GM12891 (cell line): ENCODE measurements at places on chromosomes 13 and 19.

DNA sequence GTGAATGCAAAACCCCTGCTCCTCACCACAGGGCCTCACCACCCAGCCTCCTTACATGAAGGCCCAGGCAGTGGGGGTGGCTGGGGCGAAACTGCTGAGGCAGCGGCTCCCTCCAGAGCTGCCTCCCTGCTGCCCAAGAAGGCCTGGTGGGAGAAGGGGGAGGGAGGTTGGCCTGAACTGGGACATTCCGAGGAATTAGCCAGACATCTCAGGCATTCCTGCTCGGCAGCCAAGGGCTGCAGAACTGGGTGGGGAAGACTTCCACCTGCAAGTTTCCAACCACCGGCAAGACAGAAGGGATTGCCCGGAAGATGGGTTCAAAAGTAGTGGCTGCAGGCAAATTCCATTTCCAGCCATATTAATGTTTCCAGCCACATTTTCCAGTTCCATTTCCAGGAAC is 2.3 kb upstream of the PSPN start:
- no peak for DNase-seq

- no peak for DNase-seq
Observed at GRCh38 chr13:41802684-41803444, 158.0 kb downstream of the VWA8 start.

DNA sequence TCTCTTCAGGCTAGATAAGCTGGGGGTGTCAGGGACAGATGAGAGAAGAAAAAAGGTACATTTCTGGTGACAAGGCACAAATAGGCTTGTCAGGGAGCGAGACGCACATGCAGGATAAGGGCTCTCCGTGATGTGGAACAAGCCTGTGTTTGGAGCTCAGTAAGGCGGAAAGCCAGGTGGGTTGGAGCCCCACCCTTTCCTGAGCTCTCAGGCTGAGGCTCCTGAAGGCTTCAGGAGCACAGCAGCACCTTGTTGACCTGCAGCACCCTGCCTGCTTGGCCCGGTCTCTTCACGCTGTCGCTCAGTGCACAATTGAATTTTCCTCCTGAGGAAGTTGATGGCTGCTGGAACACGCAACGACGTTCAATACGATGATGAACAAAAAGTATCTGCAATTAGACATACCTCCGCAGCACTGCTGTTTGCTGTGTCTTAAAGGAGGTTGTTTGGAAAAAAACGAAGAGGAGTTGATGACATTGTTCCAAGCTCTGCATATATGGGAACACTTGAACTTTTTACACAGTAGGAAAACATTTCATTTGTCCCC is 29.3 kb downstream of the SERP2 start:
- DNase-seq: no peak

DNA sequence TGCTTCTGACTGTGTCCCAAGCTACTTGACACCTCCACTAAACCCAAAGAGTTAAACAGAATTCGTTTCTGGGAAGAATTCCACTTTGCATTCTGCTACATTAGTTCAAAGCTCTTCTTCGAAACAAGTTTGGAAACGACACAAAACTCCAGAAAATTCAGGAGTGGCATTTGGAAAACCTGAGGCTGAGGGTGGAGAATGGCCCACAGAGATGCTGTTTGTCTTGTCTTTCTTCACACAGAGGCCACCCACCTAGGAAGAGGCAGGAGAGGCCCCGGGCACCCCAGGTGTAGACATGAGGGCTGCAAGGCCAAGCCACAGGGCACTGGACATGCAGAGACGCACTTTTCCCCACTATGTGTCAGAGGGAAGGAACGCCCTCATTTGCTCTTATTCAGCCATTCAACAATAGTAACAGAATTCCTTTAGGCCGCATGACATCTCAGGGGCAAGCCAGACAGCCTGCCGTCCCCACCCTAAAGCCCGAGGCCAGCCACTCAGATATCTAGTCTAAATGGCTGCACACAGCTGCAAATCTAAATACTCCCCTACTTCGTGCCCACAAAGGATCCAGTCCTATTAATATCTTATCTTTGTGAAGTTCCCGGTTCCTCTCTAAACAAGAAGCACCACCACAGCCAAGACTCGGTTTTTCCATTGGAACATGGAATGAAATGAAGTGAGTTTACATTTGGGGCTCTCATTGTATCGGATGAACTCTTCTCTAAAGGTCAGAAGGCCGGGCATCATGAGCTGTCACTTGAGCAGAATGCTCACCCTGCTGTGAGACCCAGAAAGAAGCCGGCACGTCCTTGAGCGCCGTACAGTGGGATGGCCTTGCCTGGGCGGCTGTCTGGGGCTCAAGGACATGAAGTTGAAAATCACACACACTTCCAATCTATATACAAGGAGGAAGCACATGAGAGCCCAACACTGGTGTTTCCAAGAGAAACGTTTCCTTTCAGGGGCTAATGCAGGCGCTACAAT is 19.8 kb downstream of the COL4A1 start:
- no peak for DNase-seq

- no peak for DNase-seq
Observed at GRCh38 chr13:102697929-102698648, 3.2 kb upstream of the METTL21C start.

GRCh38 chr13:46313432-46314257 is 73.4 kb downstream of the RUBCNL start:
- DNase-seq: no peak

GRCh38 chr13:26619358-26619757 is 61.9 kb downstream of the WASF3 start:
- no peak for DNase-seq

DNA sequence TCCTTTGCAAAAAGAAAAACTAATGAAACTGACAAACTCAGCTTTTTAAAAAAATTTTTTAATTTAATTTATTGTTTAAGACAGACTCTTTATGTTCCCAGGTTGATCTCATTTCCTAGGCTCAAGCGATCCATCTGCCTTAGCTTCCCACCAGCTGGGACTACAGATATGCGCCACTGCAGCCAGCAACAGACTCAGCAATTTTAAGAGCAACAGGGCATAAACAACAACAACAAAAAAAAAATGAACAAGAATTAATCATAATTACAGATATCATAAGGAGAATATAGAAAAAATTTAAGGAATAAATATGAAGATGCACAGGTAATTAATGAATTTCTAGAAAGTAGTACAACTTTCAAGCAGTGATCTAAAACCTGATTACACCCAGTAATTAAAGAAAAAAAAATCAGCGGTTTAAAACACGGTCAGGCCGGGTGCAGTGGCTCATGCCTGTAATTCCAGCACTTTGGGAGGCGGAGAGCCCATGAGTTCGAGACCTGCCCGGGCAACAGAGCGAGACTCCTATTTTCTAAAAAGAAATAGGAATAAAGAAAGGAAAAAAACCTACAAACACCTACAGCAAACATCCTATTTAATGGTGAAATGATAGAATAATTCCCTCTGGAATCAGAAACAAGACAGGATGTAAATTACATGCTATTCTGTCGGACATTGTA is 1.4 kb downstream of the ZNF699 start:
- DNase-seq: no peak

DNA sequence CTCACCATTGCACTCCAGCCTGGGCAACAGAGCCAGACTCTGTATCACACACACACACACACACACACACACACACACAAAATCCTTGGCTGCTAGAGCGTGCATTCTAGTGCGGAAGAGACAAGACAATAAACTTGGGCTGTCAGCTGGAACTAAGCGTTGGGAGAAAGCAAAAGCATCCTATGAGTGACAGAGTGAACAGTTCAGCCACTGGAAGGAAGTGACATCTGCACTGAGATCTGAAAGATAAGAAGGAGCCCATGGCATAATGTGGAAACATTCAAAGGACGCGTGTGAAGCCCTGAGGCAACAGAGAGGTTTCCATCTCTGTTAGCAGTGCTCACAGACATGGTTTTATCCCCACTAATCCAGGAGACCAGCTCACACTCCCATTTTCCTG is 3.5 kb upstream of the SLC1A5 start:
- DNase-seq: no peak

DNA sequence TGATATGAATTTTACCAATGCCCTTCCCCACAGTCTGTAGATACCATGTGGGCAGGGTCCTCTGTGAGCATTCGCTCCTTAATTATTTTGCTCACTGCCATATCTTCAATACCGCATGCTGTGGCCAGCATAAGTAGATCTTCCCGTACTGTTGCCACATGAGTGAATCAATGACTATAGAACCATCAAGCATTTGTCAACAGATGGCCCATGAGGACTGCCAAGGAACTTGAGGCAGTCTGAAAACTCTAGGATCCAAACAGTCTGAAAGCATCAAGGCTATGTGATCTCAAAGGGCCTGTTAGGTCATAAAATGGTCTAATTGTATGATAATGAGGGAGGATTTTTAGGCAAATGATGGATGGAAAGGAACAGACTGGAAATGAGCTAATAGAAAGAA is 27.4 kb upstream of the GPR12 start:
- no peak for DNase-seq

DNA sequence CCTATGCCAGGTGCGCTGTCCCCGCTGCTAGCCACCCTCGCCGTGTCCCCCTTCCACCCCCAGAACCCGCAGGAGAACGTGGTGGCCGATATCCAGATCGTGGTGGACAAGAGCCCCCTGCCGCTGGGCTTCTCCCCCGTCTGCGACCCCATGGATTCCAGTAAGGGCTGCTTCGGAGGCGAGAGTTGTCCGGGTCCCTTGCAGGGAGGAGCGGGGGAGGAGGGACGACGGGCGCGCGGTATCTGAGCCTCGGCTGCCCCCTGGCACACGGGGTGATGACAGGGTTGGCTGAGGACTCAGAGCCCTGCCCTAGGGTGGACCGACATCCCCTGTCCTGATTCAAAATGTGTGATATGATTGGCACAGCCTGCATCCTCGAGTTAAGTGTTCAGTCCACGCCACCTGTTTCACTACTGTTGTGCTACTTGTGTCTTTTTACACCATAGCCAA is 653 bp downstream of the MVB12A start:
- DNase-seq: no peak

GRCh38 chr13:77000475-77000874 is 8.6 kb downstream of the CLN5 start:
- DNase-seq: no peak

GRCh38 chr19:47209319-47210179 is 21.4 kb downstream of the BBC3 start:
- no peak for DNase-seq

DNA sequence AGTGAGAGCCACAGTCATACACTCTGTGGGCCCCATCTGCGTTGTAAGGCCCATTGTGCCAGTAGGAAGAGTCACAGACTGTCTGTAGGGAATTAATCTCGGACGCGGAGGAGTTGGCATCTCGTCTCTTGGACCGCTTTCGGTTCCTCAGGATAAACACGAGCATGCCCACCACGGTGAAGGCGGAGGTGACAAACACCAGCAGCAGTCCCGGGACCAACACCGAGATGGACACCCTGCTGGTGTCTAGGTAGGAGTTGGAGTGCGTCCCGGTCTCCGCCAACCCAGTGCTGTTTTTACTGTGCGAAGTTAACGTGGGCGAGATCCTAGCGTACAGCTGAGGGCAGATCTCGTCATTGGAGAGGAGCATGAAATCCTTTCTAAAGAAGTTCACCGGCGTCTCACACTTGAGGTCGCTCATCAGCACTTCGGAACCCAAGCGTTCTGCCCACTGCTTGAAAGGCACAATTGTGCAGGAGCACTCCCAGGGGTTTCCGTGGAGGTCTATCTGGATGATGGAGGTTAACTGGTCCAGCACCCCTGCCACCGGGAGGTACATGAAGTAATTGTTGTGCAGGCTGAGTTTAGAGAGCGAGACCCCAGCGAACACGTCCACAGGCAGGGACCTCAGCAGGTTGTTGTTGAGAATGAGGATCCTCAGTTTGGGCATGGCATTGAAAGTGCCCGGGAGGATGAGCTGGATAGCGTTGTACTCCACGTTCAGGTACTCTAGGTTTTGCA is 2.7 kb downstream of the SLITRK1 start:
- no peak for DNase-seq

GRCh38 chr19:33487901-33488800 is 33.4 kb downstream of the PEPD start:
- DNase-seq: no peak

GRCh38 chr19:7547159-7547558 is 11.6 kb downstream of the PNPLA6 start:
- DNase-seq: no peak

GRCh38 chr19:14053500-14053899 is 8.4 kb downstream of the PALM3 start:
- no peak for DNase-seq

DNA sequence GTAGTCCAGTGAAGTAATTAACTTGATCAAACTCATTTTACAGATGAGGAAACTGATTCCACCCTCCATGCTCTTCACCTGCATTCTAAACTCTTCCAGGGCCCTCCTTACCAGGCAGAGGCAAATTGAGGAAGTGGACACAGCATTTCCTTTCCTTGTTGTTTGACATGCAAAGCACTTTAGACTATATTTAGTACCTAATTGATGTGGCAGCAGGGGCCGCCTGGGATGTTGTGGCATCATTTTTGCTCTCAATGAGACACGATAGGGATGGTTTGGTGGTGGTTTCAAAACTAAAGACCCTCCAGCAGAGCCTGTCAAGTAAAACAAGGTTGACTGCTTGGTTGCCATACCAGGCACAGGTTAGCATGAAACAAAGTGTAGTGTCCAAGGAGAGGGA is 7.9 kb downstream of the SIPA1L3 start:
- DNase-seq: peak; percentile 30

GRCh38 chr19:40489882-40490230 is 23.1 kb downstream of the SPTBN4 start:
- DNase-seq: no peak

GRCh38 chr13:90565985-90566713 is 781.3 kb upstream of the MIR17HG start:
- DNase-seq: no peak

DNA sequence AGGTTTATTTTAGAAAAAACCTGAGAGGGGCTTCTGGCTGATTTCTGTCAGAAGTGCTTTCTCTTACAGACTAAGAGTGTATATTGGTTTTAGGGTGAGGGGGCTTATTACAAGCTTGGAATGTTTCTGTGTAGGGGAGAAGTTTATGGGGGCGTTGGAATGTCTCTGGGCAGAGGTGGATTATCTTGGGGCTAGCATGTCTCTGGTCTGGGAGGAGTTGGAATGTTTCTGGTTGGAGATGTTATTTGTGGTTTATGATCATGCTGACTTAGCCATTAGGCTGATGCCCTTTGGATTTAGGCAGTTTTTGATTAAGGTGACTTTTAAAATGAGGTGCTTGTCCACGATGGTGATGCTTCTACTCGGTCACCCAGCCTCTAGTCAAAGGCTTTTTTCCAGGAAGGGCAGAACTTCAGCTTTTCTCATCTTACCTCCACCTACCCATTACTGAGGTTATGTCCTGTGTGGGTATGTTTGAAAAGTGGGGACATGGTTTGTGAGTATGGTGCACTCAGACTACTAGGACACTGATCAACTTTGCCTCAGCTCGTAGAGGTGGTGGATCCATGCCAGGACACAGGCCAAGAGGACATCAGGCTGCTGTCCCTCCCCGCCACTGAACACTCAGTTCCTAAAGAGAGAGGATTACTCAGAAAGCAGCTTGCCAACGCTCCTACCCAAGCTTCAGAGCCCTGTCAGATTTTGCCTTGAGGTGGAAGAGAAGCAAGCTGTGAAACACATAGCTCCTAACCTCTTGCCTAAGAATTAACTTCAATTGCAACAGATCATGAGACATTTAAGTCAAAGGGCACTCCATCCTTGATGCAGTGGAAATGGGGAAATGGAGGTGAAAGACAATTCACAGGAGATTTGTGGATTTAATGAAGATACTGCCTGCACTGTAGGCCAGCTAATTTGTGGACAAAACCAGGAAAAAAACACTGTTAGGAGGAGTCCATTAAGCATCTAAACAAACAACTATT is 63.6 kb downstream of the ZNF44 start:
- no peak for DNase-seq
